Astrocyte of the cerebellum (primary cell): ENCODE measurements at places on chromosomes 7 and 10.
A peak's percentile ranks its signal among the peaks of the same experiment; 100 is the strongest.

DNA sequence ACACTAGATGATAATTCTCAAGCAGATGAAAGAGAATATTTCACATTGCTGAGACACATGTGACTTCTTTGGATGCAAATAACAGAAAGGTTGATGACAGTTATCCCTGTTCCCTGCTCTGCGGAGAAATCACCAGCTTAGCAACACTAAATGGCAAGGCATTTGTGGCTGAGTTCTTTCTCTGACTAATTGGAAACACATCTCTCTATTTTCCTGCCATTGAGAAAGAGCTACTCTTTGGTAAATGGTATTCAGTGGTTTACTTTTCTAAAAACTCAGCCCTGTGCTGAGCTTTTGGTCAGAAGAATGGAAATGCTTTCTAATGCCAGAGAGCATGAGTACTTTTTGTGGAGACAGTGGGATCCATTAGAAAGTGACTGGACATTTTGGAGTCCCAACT, 771.4 kb downstream of the LRMDA start:
- peak; percentile 35 for DNase-seq

GRCh38 chr7:133081119-133081598, 731 bp downstream of the CHCHD3 start:
- no peak for DNase-seq

- DNase-seq: no peak
Observed at GRCh38 chr10:59668096-59668495, 41.6 kb downstream of the SLC16A9 start.

DNA sequence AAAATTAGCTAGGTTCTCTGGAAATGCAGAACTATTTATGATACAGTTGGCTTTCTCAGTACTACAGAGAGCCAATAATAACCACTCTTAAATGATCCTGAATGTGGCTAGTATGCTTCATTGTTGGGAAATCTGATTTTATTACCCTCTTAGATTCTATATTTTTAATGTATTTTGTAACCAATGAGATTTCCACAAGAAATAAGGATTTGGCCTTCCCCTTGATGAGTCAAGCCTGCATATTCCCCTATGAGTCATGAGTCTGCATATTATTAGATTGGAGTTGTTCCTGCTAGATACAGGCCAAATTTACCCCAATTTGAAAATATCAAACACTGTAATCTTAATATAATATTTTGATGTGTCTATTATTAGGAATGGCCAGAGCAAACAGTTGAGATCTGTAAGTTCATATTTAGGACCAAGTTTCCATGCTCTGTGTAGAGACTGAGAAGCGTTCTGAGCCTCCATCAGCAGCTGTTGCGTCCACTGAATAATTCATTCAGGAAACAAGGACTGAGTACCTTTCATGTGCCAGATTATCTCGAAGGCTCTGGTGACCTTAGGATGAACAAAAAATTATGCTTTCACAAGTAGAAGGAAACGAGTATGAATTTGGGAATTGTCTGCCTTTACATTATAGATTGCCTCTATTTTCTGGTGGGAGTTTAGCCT, 793.4 kb downstream of the NRG3 start:
- DNase-seq: no peak

- no peak for DNase-seq
Observed at GRCh38 chr10:14325325-14325955, 5.3 kb downstream of the FRMD4A start.

GRCh38 chr7:7820409-7820808, 102.0 kb upstream of the RPA3 start:
- DNase-seq: no peak

DNA sequence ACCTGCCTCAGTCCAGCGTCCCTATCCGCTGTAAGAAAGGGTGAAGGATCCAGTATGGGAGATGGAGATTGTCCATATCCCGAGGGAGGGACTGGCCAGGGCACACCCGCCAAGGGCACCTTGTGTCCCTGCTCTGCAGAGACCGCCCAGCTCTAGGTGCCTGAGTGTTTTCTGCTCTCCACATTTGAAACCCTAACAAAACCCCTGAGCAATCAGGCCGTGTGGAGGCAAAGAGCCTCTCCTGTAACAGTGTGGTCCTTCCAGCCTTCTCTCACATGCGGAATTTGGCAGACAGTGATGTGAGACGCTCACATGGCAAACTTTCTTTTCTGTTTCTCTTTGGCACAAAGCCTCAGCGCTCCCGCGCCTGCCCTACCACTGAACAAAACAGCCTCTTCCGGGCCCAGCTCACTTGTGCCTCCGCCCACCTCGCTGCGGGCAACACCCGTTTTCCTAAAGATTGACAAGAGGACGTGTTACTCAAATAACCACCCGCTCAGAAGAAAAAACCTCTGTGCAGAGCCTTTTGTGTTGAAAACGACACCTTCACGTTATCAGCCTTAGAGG, 514.8 kb downstream of the DNAJB6 start:
- no peak for DNase-seq

GRCh38 chr10:30185341-30185740, 126.0 kb upstream of the JCAD start:
- DNase-seq: no peak

GRCh38 chr7:86925221-86925620, 134.2 kb downstream of the ELAPOR2 start:
- no peak for DNase-seq

DNA sequence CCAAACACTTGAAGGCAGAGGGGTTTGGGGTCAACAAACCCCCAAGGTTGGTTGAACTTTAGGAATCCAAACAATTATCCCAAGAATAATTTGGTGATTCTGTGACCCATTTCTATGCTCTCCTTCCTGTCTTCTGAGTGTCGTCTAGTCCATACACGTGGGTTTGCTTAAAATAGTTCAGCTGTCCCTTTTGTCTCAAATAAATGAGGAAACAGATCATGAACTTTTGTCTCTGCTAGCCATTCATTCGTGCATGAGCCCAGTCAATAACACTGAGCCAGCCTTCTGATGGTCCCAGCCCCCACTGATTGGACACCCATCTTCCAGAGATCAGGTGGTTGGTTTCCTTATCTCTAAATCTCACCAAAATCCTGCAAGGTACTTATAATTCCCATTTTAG, 255.4 kb downstream of the PRPF18 start:
- no peak for DNase-seq

DNA sequence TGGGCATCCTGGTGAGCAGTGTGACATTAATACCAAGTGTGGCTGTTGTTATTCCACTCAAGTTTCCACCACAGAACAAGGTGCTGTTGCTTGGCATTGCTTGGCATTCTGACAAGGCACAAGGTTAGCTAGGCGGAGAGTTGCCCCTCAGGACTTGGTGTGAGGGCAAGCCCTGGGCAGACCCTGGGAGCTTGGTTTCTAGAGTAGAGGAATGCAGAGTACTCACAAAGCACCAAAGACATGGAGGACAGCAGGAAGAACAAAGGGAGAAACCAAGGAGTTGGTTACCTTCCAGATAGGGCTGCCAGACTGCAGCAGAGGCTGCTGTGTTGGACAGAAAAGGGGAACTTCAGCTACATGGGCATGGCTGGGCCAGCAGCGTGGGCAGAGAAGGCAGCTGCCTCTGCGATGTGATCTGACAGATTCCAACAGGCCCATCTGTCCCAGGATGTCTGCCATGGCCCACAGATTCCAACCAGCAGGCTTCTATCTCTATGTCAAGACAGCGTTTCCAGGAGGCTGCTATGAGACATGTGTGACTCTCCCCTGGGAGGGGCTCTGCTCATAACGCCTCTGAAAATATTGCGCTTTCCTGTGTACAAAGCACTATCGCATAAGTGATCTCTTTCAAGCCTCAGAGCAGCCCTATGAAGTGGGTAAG, 1.8 kb downstream of the GOLGA7B start:
- DNase-seq: no peak

- no peak for DNase-seq
Observed at GRCh38 chr7:36668080-36668479, 56.2 kb downstream of the AOAH start.

DNA sequence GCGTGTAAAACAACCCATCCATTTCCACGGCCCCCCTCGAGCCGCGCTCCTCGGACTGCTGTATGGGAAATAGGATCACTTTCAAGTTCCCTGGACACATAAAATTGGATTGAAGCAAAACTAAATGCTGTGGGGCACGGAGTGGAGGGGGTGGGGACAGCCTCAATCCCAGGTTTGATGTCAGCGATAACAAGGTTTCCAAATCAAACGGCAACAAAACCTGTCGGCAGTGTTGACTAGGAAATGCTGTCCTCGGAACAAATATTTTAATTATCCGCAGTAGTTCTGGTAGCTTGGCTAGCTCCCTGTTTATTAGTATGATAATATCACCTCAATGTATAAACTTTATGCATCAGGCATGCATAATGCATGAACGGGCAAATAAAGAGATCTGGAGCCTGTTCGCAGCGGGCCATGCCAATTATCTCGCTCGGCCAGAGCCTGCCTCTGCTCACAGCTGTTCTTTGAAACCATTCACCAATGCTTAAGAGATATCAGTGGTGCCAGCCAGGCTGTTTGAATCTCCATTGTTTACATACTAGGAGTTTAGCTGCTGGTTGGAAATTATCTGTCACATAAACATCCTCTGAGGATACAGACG, 161.1 kb downstream of the PAXIP1 start:
- DNase-seq: no peak

DNA sequence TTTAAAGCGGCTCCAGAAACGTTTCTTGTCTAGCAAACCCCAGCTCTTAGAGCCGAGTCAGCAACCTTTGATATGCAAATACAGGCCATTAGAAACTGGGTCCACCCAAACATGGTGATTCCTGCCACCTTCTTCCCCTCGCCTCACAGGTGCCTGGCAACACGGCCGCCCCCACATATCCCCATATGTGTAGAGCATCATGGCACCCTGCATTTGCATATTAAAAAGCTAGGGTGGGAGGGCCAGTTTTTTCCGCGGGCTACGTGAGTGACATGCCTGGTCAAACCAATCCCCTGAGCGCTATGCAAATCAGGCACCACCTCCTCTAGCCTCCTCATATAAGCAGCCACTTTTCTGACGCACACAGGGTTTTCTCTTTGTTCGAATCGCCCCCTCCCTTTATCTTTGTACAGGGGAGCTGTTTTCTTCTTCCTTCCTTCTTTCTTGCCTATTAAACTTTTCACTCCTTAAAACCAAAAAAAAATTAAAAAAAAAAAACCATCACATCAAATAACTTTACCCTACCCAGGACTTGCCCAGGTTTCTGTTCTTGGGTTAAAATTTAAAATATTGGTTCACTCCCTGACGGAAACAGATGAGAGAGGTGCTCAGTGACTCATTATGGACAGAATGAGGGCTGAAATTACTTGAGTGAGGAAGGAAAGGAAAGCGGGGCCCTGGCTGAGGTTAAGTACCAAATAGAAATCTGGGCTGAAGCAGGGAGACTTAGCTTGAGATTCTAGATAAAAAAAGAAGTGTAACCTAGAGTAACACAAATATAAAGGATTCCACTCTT, 59.8 kb downstream of the COA1 start:
- DNase-seq: no peak

GRCh38 chr7:130263130-130263529, 3.5 kb upstream of the CPA2 start:
- no peak for DNase-seq

GRCh38 chr7:107999779-108000560, 3.0 kb downstream of the LAMB1 start:
- no peak for DNase-seq

- peak; percentile 45 for DNase-seq
Observed at GRCh38 chr10:99711129-99711719, 20.7 kb downstream of the COX15 start.

- no peak for DNase-seq
Observed at GRCh38 chr10:124409696-124410095, 9.0 kb downstream of the OAT start.

DNA sequence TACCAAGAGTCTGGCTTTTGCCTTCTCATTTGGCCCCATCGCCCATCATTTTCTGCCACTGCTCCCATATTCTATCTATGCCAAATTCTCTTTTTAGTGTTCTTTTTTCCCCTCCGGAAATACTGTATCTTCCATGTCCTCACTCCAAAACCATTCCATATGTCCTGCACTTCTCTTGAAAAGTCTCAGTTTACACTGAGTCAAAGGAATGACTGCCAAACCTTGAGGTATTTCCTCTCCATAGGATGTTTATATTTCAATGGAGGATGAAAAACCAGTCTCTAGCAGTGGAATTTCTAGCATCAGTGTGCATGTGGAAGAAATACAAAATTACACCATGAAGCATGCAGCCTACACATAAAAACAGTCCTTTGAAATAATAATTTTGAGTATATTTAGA, 121.4 kb upstream of the PHYHIPL start:
- DNase-seq: no peak

- no peak for DNase-seq
Observed at GRCh38 chr10:29791773-29792172, 157.0 kb upstream of the SVIL start.

GRCh38 chr10:114489521-114490310, 85.4 kb upstream of the AFAP1L2 start:
- no peak for DNase-seq

DNA sequence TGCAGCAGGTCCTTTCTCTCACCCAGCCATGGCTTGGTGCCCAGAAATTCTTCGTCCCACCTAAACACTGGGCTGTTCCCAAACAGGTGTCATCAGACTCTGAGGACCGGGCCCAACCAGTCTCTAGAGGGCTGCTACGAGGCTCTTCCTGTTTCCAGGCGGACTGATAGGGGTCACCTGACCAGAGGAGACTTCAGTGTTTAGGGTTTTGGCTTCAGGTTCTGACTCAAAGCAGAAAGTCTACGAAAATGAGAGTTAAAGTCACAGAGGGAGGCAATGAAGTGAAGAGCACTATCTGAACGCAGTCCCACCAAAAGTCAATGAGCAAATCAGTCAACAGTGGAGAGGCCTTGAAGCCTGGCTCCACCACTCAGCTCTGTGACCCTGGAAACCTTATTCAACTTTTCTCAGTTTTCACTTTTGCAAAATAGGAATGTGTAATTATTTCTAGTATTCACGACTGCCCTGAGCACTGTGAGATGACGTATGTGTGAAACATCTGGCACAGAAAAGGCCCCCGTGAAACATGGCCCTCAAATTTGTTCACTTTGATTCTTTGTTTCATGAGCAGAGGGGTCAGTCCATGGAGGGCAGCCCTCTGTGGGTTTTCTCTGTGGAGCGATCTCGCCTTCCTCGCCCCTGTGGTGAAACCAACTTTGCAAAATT, 189.9 kb upstream of the PDE1C start:
- DNase-seq: no peak

DNA sequence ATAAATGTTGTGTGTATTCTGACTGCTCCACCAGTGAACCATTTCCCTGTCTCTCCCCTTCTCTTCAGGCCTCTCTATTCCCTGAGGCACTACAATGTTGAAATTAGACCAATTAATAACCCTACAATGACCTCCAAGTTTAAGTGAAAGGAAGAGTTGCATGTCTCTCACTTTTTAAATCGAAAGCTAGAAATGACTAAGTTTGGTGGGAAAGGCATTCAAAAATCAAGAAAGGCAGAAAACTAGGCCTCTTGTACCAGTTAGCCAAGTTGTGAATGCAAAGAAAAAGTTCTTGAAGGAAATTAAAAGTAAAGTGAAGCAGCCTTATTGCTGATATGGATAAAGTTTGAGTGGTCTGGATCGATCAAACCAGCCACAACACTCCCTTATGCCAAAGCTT, 198.3 kb upstream of the YAE1 start:
- DNase-seq: no peak

- no peak for DNase-seq
Observed at GRCh38 chr7:23520582-23520981, 11.2 kb downstream of the TRA2A start.
